ENCODE measurements at places on chromosomes 13 and 19. TPM values are rescaled to one million over a fixed set of nuclear protein-coding genes. Genes with fewer than 3 reads are reported as not detected.

Gene ZNF737
- total RNA-seq, result 18.9 TPM

Gene IGFL1
- total RNA-seq, result not detected

Gene FAAP24
- total RNA-seq, result 6.9 TPM

Gene SYT5
- total RNA-seq, result 3.5 TPM

Gene DNAAF3
- total RNA-seq, result 10.4 TPM

Gene CYP4F8
- total RNA-seq, result not detected

Gene C3
- total RNA-seq, result not detected

Gene RXFP2
- total RNA-seq, result not detected

Gene P2RY11
- total RNA-seq, result 26.9 TPM

Gene TFPT
- total RNA-seq, result 26.8 TPM

Gene ZNF600
- total RNA-seq, result 2.1 TPM

Gene FLT3
- total RNA-seq, result not detected

Gene VSTM1
- not detected for total RNA-seq

Gene GDF15
- 1.2 TPM for total RNA-seq

Gene FUT6
- total RNA-seq, result not detected

Gene CACNG8
- total RNA-seq, result 0.23 TPM

Gene RASL11A
- 1.9 TPM for total RNA-seq

Gene FFAR2
- total RNA-seq, result not detected

Gene PDCD2L
- total RNA-seq, result 15.1 TPM

Gene RDH8
- not detected for total RNA-seq

Gene KANK3
- 0.66 TPM for total RNA-seq

Gene AMH
- 71.6 TPM for total RNA-seq

Gene RTBDN
- total RNA-seq, result not detected

Gene PSG6
- not detected for total RNA-seq

Gene ZNF791
- 18.9 TPM for total RNA-seq

Gene OR10H1
- not detected for total RNA-seq

Gene DIAPH3
- total RNA-seq, result 17.3 TPM

Gene C19orf33
- total RNA-seq, result not detected

Gene ERFL
- 0.14 TPM for total RNA-seq

Gene PLPP2
- 0.89 TPM for total RNA-seq

Gene APC2
- total RNA-seq, result 39.2 TPM

Gene TMEM145
- 19.4 TPM for total RNA-seq

Gene SBSN
- total RNA-seq, result 0.20 TPM

Gene ZNF497
- total RNA-seq, result 8.4 TPM

Gene LIG4
- 10.5 TPM for total RNA-seq

Gene SEMA6B
- 25.3 TPM for total RNA-seq

Gene SUCLA2
- total RNA-seq, result 53.1 TPM

Gene POSTN
- total RNA-seq, result 93.0 TPM

Gene KIR3DL2
- total RNA-seq, result not detected

Gene ANKLE1
- total RNA-seq, result 4.9 TPM

Gene CGB3
- not detected for total RNA-seq
